ENCODE measurements at places on chromosomes 2 and 18.

DNA sequence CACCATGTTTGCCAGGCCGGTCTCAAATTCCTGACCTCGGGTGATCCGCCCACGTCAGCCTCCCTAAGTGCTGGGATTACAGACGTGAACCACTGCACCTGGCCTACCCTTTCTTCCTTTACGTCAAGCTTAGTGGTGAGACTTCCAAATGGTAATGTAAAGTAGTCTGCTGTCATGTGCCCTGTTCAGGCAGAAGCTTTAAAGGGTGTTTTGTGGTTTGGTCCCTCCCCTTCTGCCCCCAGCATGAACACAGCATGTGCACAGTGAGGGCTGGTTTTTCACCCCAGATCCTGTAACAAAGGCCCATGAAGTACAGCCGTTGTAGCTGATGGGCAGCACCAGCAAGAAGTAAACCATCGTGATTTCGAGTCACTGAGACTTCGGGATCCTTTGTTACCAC, 2.7 kb upstream of the DTYMK start:
- DNase-seq = no peak

- DNase-seq = no peak
Measured at GRCh38 chr2:28343184-28343942, 49.3 kb upstream of the FOSL2 start.

DNA sequence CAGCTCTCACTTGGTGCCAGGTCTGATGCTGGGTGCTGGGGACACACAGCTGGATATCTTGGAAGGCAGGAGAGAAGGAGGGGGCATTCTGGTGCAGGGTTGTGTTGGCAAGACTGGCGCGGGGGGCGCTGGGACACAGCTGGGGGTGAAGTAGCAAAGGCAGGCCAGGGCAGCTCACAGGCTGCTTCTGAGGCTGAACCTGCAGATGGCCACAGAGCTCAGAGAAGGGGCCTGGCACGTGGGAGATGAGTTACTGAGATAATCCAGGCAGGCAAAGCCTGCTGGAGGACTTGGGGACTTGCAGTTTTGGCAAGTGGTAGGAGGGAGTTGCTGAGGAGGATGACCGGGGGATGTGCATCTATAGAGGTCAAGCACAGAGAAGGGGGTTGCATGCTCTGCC, 16.2 kb upstream of the DGKD start:
- no peak for DNase-seq

- DNase-seq = no peak
Measured at GRCh38 chr2:24909555-24910177, 10.4 kb downstream of the ADCY3 start.

GRCh38 chr2:200471324-200471848, 38.5 kb downstream of the KCTD18 start:
- no peak for DNase-seq

GRCh38 chr18:73852789-73853549, 294.7 kb downstream of the FBXO15 start:
- no peak for DNase-seq

DNA sequence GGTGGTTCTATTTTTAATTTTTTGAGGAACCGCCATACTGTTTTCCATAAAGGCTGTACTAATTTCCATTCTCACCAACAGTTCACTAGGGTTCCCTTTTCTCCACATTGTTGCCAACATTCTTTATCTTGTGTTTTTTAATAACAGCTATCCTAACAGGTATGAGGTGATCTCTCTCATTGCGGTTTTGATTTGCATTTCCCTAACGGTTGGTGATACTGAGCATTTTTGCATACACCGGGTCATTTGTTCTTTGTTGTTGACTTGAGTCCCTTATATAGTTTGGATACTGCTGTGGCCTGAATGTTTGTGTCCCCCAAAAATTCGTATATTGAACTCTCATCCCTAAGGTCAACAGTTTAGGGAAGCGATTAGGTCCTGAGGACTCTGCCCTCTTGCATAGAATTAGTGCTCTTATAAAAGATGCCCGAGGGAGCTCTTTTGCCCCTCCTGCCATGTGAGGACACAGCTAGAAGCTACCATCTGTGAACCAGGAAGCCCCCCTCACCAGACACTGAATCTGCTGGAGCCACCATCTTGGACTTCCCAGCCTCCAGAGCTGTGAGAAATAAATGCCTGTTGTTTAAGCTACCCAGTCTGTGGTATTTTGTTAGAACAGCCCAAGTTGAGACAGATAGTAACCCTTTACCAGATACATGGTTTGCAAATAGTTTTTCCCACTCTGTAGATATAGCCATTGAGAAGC, 4.7 kb downstream of the IMP4 start:
- DNase-seq = no peak

DNA sequence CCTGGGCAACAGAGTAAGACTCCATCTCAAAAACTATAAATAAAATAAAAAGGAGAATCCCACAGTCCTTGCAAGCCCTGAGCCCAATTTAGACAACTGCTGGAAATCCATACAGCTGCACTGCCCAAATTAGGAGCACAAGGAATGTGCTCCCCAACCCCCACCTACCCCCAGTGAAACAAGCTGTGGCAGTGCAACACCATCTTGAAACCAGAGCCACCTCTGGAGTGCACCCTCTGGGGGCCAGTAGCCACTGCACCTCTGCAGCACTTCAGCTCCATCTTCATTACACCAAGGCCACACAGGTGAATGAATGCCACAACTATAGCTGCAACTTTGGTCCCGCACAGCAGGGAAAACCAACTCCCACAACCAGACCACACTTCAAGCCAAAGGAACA, 37.3 kb downstream of the USP34 start:
- DNase-seq = no peak

GRCh38 chr2:121197369-121198091, 87.5 kb downstream of the TFCP2L1 start:
- peak; percentile 84 for DNase-seq

DNA sequence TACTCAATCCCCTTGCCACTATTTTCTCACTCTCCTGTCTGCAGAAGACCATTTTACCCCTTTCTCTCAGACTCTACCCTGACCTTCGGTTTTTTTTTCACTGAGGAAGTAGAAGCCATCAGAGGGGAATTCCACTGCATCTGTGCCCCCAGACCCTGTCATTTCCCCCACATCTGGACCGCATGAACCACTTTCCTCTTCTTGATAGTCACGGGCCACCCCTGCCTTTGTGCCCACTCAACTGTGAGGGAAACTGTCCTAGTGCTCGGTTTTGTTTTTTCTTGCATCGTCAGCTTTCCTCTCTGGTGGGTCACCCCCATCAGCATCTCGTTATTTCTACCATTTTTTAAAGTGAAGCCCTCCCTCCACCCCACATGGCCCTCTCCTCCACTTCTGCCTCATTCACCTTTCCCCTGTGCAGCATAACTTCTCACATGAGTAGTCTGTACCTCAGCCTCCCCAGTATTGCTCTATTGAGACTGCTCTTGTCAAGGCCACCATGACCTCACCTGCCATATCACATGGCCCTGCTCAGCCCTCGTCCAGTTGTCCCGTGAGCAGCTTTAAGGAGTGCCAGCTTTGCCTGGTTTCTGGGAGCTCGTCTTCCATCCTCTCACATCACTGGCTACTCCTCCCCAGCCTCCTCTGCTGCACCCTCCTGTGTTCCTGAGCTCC, 32.4 kb downstream of the TMEM87B start:
- no peak for DNase-seq

DNA sequence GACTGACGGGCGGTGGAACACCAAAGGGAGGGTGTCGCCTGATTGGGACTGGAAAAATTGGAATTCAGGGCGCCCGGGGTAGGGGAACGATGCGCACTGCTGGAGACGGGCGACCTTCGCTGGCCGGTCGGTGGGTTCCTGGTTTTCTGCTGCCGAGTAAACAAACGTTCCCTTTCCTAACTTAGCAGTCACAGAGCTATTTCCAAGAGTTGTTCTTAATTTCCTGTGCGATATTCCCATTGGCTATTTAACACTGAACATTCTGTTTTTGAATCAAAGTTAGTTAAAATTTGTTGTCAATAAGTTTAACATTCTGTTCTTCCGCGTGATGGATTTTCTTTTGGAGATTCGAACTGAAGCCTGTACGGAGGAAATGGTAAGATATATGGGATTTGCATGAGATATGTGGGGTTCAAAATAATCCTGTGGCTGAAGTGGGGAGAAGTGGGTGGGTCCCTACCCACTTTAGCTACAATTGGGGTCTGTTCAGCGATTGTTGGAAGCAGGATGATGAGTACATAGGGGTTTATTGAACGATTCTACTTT, 862 bp downstream of the C18orf54 start:
- DNase-seq = no peak

- DNase-seq = no peak
Measured at GRCh38 chr18:73244401-73244800, 376.6 kb upstream of the NETO1 start.

DNA sequence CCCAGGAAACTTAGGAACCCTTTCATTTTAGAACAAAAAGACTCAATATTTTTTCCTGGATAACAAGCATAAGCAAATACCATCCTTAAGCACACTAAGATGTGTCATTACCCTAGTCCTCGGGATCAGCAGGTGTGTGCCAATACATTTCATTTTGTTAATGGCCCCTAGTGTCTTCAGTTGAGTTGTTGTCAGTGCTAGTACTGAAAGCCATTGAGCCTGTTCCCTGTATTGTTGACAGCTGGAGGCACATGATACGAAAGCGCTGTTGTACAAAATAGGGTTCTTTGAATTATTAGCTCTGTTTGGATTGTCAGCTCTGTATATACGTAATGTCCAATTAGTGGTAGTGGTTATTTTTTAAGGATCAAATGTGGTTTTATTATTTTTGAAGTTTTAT, 29.5 kb downstream of the VAPA start:
- DNase-seq = no peak
